SK-N-DZ (cell line): ENCODE measurements at places on chromosomes 1 and 21.

GRCh38 chr1:25520446-25521061 is 22.9 kb upstream of the LDLRAP1 start:
- peak; percentile 42 for DNase-seq

DNA sequence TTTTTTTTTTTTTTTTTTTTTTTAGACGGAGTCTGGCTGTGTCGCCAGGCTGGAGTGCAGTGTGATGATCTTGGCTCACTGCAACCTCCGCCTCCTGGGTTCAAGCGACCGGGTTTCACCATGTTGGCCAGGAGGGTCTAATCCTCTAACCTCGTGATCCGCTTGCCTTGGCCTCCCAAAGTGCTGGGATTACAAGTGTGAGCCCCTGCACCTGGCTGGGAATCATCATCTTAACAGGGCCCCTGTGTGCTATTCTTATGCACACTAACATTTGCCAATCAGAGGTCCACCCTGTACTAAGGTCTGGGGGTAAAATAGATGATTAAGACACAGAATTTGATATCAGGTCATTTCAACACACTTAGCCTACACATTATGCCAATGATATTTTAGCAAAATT is 278.7 kb upstream of the CHRM3 start:
- no peak for DNase-seq

DNA sequence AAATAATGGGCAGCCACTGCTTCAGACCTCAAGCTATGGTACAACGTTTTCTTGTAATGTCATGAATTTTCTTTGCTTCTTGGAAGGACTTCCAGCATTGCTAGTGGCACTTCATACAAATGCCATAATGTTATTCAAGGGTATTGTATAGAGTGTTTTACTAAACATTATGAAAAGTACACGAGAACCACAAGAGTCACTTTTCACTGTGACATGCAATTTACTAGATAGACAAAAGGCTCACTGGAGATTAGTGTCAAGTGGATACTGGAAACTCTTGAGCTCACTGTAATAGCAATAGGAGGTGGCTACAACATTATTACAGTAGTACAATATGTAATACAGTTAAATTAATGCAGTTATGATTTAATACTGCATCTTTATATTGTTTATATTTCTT is 5.3 kb upstream of the OLFM3 start:
- DNase-seq, result no peak

DNA sequence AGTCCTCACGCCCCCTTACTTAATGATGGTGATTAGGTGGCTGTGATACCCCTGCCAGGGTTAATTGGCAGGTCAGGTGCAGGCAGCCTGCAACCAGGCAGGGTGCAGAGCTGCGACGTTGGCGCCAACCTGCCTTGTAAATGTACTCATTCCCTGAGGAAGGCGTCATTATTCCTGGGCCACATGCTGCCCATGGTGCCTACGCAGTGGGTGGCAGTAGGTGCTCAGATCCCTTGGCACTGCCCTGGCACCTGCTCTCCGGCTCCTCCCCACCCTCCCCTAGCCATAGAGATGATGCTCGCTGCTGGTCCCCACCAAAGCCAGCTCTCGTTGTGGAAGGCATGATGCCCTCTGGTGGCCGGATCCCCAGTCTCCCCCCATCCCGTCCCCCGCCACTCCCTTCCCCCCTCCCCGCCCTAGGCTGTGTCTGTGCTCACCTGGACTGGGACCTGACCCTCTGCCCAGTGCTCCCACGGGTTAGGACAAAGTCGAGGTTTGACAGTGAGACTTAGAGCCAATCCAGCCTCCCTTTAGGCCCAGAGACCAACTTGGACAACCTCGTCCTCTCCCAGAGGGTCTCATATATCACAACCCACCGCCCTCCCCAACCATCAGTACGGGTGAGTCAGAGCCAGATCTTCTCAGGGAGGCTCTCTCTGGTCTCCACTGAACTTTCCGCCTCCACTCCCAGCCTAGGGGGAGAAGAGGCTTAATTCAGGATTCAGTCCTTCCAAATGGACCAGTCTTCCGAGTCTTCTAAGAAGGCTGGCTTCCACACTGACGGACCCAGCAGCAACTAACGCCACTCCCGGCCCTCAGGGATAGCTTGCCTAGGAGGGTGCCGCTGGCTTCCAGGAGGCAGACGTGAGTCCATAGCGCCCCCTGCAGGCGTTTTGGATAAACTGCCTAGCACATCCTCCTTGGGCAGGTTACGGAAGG is 5.7 kb downstream of the KRTCAP2 start:
- DNase-seq, result peak; percentile 93

DNA sequence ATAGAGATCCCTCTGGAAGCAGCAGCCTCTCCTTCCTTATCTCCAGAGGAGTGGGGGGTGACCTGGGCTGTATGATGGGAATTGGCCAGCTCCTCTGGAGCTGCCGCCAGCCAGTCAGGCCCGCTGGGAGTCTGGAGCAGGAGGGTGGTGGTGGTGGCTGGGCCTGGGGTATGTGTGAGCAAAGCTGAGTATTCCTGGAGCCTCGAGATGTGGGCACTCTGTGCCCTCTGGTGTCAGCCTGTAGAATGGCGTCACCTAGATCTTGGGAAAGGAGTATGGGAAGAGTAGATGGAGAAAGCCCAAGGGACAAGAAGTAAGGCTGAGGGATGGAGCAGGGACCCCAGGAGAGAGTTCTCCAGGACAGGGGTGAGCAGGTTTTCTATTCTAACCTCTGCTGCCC is 16.0 kb downstream of the VANGL2 start:
- DNase-seq, result peak; percentile 39

DNA sequence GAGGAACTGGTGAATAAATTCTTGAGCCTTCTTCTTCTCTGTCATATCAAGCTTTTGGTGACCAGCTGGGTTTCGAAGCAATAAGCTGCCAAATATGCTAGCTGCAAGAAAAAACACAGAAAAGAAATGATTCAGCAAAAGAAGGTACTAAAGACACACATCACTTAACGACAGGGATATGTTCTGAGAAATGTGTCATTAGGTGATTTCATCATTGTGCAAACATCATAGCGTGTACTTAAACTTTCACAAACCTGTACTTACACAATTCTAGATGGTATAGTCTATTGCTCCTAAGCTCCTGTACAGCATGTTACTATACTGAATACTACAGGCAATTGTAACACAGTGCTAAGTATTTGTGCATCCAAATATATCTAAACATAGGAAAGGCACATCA is 2.9 kb upstream of the MTF1 start:
- no peak for DNase-seq

DNA sequence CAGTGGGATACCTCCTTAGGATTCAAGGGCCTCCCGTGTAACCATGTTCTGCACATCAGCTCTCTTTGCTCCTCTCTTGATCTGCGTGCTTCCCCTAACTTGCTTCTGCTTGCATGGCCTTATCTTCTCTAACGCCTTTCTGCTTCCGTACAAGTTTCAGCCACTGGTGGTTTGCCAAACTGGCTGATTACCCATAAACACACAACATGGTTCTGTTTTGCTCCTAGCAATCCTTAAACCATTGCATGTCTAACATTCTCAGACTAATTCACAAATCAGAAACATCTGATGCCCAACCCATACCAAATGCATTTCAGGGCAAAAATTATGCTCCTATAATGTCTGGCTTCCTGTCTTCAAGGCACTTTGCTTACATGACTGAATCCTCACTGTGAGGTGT is 166.4 kb downstream of the PBX1 start:
- DNase-seq, result no peak

GRCh38 chr1:244647819-244648218 is 5.1 kb upstream of the DESI2 start:
- DNase-seq, result no peak

DNA sequence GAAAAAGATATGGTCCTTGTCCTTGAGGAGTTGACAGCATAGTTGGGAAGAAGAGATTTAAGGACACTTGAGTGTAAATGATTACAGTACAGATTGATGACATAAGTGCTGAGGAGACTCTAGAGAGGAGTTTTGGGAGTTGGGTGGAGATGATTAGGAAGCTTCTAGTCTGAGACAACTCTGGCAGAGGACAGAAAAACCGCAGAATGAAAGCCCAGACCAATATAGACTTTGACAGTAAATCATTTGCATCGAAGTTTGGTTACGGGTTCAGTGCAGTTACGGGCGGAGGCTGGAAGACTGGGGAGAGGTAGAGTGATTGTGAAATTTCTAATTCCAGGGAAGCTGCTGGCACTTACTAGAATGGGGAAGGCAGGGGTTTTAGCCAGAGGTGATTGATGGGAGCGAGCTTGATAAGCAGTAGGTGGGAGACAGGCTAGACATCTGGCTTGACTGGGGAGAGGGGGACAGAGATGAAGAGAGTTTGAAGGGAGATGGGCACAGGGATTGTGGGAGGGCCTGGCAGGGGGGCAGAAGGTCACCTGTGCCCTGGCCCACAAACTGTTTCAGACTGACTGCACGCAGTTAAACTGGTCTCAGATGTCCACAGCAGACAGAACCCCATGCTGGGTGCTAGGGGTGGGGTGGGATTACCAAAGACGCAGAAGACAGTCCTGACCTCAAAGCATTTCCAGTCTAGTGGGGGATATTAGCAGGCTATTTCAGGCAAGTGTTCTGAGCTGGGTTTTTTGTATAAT is 20.1 kb downstream of the SH2D2A start:
- DNase-seq, result no peak

GRCh38 chr1:90821788-90822359 is 104.8 kb upstream of the BARHL2 start:
- DNase-seq, result peak; percentile 4
